ENCODE measurements at places on chromosomes 4 and X. TPM values are rescaled to one million over a fixed set of nuclear protein-coding genes. Genes with fewer than 3 reads are reported as not detected.

TIGD4 gene
- 1.3 TPM for polyA plus RNA-seq

CCSER1 gene
- 4.2 TPM for polyA plus RNA-seq

LEF1 gene
- polyA plus RNA-seq = 45.4 TPM

USP17L17 gene
- not detected for polyA plus RNA-seq

- DNase-seq = no peak
Observed at GRCh38 chrX:152987801-152988200, 6.1 kb downstream of the PNMA5 start.

DNA sequence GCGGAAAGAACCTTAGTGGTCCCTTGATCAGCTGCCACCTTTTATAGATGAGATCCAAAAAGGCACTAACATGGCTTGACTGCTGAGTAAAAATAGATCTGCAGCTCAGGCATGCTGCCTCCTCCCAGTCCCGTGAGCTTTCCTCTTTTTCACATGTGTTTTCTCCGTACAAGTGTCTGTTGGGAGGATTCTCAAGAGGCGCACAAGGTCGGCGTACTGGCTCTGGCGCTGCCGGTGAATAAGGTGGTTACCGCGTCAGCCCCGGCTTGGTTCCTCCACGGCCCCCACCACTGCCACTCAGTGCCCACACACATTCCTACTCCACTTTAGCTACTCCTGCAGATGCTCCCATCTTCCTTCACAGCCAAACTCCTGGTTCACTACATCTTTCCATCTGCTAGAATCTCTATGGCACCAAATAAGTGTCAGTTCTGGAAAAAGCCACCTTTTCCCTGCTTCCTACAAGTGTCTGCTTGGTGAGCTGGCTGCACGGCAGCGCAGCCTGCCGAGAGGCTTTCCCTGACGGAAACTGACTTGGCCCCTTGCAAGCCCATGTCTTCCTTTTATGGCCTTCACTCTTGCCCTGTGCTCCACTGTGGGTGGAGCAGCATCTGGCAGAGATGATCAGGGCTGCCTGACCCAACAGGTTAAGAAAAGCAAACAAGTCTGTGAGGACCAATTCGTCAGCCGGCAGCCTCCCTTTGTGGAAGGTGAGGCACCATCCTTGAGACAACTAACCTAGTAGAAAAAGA, 99.8 kb downstream of the KLHL8 start:
- DNase-seq = no peak

- DNase-seq = no peak
Observed at GRCh38 chr4:7232061-7232650, 39.8 kb downstream of the SORCS2 start.

DNA sequence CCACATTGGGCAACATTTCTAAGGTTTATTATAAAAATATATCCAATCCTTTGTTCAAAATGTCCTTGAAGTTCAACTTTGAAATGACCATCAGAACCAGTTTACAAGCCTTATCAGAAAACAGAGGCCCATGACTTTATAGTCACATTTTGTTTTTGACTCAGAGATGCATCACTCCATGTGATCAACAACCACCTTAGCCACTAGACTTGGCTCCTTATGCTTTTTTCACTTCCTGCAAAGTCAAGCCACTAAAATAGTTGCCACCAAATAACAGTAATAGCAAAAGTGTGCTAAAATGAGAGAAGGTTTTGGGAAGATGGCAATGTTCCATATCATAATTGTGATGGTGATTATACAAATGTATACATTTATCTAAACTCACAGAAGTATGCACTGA, 181.7 kb downstream of the MAML3 start:
- no peak for DNase-seq

DNA sequence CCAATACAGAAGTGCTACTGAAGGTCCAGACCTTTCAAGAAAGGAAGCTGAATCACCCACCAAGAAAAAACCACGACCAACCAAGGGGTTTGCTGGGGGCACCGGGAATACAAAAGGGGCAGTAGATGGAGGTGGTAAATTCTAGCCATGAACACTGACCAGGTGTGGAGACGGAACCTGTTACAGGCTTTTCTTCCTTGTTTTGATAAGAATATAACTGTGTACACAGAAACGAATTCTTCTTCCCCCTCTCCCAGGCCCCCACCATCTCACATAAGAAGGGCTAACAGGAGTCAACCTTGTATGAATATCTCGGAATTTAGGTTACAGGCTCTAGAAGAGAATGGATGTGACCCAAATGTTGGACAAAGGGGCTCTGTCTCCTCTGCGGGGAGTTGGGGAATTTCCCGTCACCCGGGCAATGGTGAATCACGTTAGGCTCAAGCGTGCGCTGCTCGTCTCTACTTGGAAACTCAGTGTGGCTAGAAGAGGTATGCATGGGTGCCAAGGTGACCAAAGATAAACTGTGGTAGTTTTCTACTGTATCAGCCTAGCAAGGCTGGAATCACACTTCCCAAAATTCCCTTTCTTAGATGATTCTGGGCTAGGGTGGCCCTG, 87.0 kb downstream of the AFAP1 start:
- no peak for DNase-seq

- no peak for DNase-seq
Observed at GRCh38 chrX:38601866-38602265, 40.5 kb downstream of the TSPAN7 start.

DNA sequence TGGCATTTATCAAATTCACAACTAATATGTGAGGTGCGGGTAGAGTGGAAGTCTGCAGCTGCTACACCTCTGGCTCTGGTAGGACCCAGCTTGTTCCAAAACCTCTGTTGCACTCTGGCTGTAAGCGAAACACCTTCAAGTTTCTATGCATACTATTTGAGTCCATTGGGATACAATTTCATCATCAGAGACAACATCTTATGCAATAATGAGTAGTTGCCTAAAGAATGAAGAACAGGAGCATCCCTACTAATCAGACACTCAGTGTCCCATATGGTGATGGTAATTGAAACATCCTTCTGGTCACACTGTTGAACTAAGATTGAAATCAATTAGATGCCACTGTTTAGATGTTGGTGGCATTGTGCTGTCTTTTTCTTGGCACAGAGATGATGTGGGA, 178.4 kb downstream of the MGST2 start:
- DNase-seq = no peak

DNA sequence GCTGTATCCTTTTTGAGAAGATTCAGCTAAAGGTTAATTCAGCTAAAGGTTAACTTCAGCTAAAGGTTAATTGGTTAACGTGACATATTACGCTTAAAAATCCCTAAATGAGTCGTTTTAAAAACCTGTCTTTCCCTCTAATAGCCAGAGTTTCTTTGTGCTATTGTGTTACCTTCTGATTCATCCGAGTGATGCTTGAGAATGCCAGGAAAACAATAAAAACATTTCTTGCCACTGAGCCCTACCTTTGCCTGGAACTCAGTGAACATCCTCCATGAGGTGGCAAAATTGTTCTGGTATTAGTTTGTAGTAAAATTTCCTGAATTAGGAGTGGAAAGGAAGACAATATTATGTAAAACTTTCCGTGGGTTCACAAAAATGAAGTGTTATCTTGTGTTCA, 13.7 kb upstream of the TMPRSS11E start:
- no peak for DNase-seq

- DNase-seq = peak; percentile 52
Observed at GRCh38 chr4:30721185-30722091, 1.3 kb downstream of the PCDH7 start.

GRCh38 chr4:162274354-162274753, 110.6 kb upstream of the FSTL5 start:
- DNase-seq = no peak

DNA sequence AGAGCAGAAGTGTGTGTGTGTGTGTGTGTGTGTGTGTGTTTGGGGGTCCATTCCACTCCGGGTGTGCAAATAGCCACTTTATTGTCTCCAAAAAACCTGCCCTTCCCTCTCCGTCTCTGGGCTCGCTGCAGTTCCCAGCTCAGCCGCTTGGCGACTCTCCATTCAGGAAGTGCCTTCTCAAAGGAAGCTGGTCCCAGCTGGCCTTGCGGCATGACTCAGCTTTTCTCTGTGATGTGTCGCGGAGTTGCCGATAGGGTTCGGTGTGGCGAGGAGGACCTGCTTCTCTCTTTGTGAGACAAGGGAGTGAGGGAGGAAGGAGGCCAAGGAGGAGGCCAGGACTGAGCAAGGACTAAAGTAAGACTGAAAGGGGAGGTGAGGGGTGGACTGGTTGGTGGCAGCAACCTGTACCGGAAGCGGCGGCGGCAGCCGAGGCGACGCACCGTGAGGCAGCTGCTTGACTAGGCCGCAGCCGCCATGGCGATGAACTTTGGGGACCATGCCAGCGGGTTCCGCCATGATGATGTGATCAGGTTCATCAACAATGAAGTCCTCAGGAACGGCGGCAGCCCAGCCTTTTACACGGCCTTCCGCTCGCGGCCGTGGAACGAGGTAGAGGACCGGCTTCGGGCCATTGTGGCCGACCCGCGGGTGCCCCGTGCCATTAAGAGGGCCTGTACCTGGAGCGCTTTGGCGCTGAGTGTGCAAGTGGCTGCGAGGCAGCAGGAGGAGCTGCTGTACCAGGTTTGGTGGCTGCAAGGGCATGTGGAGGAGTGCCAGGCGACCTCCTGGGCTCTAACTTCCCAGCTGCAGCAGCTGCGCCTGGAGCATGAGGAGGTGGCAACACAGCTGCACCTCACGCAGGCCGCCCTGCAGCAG, at the start of gene TEX13C:
Gene TEX13C (plus strand): TSS at position 226 of the 876 bp plus-strand sequence. CDS start 249 bp downstream, at position 475.
- DNase-seq = peak; percentile 35

GRCh38 chrX:136616987-136617685, 30.8 kb upstream of the CD40LG start:
- DNase-seq = no peak

DNA sequence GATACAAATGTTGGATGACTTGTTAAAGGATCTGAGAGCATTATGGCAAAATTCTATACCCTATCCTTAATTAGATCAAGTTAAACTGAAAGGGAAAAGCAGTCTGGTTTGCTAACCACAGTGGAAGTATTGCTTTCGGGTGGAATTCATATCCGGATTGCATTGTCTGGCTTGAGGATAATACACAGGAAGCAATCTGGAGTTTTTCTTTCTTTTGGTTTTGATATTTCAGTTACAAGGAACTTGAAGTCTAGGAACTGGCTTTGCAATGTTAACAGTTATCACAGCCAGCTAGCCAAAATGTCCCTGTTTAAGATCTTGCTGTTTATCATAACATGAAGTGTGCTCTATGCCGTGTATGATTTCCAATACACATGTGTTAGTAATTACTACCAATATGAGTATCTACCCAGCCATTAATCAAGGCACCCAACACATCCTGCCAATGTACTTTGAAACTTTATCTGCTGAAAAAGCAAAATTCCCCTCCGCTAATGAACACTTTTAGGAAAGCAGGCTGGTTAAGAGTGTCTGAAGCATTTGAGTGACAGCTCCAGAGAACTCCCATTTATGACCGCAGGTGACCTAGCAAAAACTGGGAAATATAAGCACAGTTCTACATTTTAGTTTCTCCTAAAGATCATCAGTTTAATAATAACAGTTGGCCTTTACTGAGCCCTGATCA, 146.4 kb downstream of the PALLD start:
- no peak for DNase-seq

GRCh38 chrX:136195247-136195646, 47.9 kb downstream of the FHL1 start:
- DNase-seq = no peak

- no peak for DNase-seq
Observed at GRCh38 chr4:22029803-22030202, 81.2 kb upstream of the KCNIP4 start.

- DNase-seq = no peak
Observed at GRCh38 chr4:139692309-139693012, 26.8 kb downstream of the MGST2 start.

- DNase-seq = peak; percentile 79
Observed at GRCh38 chrX:153649178-153649914, 2.3 kb downstream of the DUSP9 start.

DNA sequence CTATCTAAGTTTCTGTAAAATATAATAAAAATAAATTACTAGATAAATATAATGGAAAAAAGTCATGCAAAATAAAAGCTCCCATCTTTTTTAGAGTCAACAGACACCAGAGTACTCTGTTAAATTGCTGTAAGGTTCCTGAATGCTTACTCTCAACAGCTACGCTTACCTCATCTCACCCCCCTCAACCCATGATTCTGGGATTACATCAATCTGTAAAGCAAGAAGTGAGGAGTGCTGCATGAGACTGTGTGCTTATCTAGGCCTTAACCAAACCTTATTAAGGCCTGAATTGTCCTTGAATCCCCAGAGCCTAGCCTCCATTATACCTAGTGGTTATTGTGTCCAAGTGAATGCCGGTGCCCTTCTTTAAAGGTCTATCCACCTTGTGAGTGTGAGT, 735.8 kb downstream of the RPA4 start:
- no peak for DNase-seq

DNA sequence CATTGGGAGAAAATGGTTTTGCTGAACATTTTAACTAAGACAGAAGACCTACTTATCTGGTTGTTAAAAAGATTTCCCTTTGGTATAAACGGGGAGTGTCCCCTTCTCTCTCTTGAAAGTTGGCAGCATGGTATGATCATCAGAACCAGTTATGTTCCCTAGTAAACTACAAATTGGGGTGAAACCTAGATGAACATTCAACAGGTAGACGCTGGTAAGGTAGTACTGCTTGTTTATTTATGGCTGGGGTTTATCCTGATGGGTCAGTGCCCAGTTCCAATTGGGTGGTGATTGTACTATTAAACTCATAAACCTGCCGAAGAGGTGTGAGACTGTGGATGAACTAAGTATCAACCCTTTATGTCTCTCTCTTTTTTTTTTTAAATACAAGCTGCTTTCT, 100.5 kb downstream of the MBNL3 start:
- DNase-seq = no peak

DNA sequence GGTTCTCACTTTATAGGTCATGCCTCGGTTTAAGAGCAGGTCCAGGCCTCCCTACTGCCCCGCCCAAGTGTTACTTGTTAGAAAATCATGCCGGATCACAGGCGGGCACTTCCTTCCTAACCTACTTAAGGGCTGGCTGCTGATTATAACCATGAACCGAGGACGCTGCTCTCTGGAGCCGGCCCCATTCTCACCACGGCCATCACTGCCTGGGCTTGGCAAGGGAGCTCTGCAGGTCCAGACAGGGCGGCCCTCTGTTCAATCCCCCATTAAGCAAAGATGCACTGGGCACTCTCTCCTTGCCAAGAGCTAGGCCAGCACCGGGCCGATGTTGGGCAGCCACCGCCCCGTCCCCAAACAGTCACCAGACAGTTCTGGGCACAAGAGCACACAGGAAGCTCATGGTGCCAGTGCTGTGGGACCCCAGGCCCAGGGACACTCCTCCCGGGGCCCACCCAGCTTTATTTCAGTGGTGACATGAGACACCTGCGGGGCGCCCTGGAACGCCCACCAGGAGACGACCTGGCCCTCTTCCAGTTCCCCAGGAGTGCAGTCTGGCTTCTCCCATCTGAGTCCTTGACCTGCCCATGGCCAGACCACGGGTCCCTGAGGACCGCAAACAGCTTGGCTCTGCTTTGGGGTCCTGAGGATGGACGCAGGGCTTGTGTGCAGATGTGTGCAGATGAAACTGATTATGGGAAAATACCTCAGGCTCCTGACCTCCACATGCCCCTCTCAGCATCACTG, 44.0 kb downstream of the ABLIM2 start:
- DNase-seq = peak; percentile 45
